ENCODE measurements at places on chromosomes 5 and 9.

GRCh38 chr5:98106116-98107031 is 667.1 kb upstream of the RGMB start:
- DNase-seq, result no peak

- no peak for DNase-seq
Measured at GRCh38 chr9:133677126-133678010, 41.2 kb downstream of the DBH start.

DNA sequence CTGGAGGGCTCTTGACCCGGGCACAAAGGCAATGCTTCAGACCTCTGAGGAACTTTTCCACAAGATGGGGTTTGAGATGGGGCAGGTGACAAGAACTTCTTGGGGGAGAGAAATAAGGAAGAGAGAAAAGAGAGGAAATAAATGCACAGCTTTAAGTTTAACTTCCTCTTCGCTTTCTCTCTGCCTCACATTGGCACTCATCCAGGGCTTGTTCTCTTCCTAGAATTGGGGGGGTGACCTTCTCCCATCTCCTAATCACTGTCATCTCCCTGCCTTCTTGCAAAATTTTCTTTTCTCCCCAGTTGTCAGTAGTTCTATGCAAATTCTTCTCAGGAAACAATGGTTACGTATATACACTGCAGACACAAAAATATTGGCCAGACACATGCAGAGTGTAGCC is 19.1 kb upstream of the ADCY2 start:
- no peak for DNase-seq

DNA sequence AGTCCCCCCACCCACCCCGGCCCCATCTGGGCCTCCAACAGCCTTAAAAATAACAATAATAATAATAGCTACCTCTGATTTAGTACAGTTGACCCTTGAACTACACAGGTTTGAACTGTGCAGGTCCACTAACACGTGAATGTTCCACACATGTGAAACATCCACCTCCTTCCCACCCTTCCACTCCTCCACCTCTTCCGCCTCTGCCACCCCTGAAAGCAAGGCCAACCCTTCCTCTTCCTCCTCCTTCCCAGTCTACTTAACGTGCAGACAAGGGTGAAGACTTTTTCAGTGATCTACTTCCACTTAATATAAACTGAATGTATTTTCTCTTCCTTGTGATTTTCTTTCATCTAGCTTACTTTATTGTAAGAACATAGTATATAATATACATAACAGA is 10.8 kb downstream of the PDGFRB start:
- DNase-seq, result no peak

- DNase-seq, result no peak
Measured at GRCh38 chr9:87599901-87600610, 102.4 kb downstream of the DAPK1 start.

DNA sequence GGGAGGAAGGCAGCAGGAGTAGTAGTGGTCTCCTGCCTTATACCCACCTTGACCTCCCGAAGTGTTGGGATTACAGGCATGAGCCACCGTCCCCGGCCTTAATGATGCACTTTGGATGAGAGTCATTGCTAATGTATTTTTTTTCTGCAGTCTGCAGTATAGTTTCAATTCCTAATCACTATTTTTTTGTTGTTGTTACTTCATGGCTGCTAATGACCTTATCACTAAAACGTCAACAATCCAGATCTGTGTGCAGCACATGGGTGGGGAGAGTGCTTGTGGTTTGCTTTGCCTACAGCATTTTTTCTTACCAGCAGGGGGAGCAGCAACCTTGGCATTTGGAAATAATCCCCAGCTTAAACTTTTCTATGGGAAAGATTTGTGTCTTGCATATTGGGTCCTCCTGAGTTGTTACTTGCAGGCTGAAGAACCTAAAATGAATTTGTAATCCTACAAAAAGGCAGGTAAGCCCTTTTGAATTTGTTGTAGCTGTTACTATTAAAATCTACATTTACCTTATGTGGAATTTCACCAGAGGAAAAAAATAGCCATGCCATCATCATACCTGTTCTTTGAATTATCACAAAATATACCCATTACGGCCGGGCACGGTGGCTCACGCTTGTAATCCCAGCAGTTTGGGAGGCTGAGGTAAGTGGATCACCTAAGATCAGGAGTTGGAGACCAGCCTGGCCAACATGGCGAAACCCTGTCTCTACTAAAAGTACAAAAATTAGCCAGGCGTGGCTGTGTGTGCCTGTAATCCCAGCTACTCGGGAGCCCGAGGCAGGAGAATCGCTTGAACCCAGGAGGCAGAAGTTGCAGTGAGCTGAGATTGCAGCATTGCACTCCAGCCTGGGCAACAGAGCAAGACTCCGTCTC is 6.3 kb upstream of the MED7 start:
- peak; percentile 24 for DNase-seq

GRCh38 chr9:841371-842209 is at the start of gene DMRT1:
Gene DMRT1, plus strand, starts transcription at chr9:841697. Its CDS starts 142 bp downstream, at chr9:841839.
- no peak for DNase-seq

- no peak for DNase-seq
Measured at GRCh38 chr5:18397371-18397770, 763.1 kb downstream of the TAF11L14 start.
